ENCODE measurements at places on chromosomes 16 and 17.

DNA sequence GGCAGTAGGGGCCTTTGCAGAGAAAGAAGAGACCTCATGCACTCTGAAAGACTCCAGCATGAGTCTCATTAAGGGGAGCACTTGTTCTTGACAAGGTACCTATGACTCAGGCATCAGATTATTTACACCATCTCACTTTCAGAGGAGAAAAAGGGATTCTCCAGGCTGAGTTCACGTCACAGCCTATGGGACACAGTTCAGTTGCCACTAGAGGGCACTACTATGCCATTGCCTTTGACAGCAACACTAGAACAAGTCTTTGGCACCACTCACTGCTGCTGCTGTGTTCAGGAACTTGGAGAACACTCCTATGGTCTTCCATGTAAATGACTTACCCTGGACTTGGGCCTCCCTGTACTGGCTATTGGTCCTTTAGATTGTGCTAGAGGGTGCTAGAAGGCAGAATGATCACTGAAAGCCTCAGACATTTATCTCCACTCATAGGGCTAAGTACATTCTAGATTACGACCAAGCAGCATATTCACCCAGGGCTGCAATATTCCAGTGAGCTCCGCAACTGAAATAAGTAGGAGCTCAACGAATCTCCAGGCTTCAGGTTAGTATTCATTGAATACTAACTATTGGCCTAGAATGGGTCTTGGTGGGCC lies 225.1 kb upstream of the CA10 start:
- no peak for DNase-seq

DNA sequence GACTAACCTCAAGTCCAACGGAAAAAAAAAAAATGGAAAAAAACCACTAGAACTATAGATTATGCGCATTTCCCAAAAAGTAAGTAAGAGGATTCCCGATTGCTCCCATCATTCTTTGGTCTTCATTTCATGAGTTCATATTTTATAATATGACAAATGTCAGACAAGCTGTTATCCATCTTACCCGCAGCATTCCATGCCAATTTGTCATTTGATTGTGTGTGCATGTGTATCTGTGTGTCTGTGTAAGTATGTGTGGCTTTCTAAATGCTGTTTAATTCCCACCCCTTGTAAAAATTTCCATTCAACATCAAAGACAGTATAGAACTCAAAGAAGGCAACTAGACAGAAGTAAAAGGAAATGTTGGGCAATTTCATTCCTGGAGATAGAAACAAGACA lies 434.1 kb downstream of the CDH11 start:
- DNase-seq, result no peak

- no peak for DNase-seq
These were observed 103.9 kb downstream of the METRNL start for GRCh38 chr17:83183145-83183948.

DNA sequence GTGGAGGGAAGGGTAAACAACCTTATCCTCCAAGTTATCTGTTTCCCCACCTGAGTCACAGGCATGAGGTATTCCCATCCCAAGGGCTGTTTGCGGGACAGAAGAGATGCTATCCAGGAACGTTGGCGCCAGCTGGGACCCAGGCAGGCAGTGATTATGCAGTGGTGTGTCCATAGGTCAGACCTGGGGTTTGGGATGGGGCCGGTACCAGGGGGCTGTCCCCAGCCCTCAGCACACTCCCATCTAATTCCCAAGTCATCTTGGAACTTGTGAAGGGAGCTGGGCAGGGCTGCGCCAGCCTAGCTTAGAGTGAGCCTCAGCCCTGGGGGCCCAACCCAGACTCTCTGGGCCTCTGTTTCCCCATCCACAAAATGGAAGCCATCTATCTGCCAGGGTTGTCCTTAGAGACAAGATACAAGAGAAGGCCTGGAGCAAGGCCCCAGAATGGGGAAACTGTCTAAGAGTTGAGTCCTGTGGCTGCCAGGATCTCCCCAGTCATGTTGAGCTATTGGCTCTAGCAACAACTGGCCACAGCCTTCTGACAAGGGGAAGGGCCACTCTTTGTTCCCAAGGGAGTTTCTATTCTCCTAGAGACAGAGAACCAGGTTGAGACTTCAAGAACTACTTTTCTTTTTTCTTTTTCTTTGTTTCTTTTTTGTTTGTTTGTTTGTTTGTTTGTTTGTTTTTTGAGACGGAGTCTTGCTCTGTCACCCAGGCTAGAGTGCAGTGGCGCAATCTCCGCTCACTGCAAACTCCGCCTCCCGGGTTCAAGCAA lies 9.8 kb upstream of the JUP start:
- no peak for DNase-seq

DNA sequence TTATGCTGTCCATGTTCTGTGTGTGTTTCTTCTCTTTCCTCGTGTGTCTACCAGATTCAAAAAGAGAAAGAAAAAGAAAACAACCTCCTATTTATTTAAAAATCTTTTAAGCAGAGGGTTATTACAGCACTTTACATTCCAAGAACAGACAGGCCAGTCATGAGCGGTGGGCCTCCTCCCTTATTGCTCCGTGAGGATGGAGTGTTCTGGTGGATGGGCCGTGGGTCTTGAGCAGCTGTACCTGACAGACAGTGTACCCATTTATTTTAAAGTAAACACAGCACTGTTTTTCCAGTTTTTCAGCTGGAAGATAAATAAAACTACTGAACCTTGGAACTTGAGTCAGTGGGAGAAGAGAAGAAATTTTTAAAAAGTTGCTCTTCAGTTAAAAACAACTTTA lies 52.4 kb downstream of the WWP2 start:
- no peak for DNase-seq

DNA sequence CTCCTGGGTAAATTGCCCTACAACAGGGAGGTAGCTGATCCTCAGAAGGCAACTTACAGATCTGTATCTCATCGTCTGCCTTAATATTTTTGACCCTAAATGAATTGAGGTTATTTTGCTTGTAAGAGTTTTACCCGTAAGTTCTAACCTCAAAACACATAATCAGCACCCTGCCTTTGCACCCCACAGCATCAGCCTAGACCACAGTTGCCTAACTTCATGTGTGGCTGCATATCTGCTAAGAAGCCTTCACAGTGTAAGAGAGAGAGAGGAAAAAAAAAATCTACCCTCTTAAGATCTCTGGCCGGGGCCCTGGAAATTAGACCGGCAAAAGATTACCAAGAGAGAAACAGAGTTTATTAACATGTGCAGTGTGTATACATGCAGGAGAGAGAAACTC lies 76.9 kb downstream of the ARHGAP44 start:
- DNase-seq, result no peak

- DNase-seq, result no peak
These were observed 32.8 kb upstream of the NUDT16L1 start for GRCh38 chr16:4660454-4661007.

DNA sequence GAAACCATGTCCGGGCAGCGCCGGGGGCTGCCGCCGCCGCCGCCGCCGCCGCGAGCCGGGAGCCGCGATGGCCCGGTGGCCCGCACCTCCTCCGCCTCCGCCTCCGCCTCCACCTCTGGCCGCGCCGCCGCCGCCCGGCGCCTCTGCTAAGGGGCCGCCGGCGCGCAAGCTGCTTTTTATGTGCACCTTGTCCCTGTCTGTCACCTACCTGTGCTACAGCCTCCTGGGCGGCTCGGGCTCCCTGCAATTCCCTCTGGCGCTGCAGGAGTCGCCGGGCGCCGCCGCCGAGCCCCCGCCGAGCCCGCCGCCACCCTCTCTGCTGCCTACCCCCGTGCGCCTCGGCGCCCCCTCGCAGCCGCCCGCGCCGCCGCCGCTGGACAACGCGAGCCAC lies 587 bp downstream of the HS3ST4 start:
- no peak for DNase-seq

- DNase-seq, result no peak
These were observed 1503.7 kb downstream of the CDH11 start for GRCh38 chr16:63617990-63618763.

- no peak for DNase-seq
These were observed 474.9 kb downstream of the SLC39A11 start for GRCh38 chr17:72617557-72617956.

- DNase-seq, result no peak
These were observed 200.5 kb downstream of the ZFHX3 start for GRCh38 chr16:72847187-72848027.

- no peak for DNase-seq
These were observed 3.8 kb downstream of the SMCR8 start for GRCh38 chr17:18318771-18319450.

DNA sequence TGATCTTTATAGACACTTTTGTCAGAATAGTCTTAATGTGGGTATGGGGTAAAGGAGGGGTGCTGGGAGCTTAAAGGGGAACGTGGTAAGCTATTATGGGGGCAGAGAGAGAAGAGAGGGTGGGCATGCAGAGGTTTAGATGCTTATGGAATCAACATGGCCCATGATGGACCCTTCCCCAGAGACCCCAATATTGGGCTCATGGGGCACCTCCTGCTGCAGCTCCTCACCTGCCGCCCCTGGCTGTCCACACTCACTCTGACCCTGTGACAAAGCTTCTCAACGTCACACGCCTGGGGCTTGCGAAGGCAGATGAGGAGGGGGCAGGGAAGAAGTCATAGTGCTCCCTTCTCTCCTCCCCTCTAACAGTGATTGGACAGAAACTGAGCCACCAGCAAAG lies 95.3 kb downstream of the SHISA6 start:
- no peak for DNase-seq

DNA sequence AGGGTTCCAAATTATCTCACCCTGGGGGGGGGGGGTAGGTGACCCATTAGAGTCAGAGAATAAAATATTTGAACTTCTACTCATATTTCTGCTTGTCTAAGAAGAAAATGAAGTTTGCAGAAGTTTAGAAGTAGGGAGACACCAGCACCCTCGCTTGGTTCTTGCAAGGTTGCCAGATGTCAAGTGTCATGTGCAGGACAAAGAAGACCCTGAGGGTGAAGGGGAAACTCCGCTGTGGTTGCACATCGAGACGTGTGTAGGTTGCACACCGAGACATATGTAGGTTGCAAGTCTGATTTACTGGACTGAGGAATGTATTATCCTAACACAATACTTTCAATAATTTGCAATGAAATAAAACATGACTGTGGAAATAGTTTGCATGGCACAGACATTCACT lies 42.4 kb upstream of the IRF8 start:
- no peak for DNase-seq

GRCh38 chr16:8178271-8178670 lies 412.0 kb downstream of the TMEM114 start:
- DNase-seq, result no peak
